Stimulated activated CD8-positive, alpha-beta memory T cell treated with anti-CD3 and anti-CD28 coated beads, Interleukin-2, amount 100 ng/mL, for 48 hours (primary cell): ENCODE measurements at places on chromosomes 7 and 10.

DNA sequence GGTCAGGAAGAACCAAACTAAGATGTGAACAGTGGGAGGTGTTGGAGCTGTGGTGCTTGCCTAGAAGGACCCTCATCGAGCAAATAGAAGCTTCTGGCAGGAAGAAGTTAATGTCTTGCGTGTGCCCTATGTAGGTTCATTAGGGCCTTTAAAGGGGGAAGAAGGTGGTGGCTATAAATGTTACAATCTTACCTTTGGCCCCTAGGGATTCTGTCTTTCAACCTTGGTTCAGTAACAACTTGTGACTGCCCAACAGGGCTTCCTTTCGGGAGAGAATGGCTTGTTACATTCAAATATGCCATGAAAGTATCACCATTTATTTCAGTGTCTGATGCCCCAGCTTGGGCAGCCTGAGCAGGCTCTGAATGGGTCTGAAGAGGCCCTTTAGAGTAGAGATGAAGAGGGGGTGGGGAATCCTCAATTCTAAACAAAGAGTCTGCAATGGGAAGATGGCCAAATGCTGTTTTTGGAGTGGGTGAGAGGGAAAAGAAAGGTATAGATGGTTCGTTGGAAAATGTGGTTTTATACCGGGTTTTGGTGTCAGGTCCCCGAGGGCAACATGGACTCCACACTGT is 108.0 kb downstream of the TCF7L2 start:
- DNase-seq = no peak

GRCh38 chr7:27031289-27032172 is 64.3 kb downstream of the HOXA1 start:
- no peak for DNase-seq

GRCh38 chr10:56319386-56319785 is 41.7 kb downstream of the ZWINT start:
- DNase-seq = no peak

- no peak for DNase-seq
These were observed 10.6 kb downstream of the GPR146 start for GRCh38 chr7:1054861-1055450.

DNA sequence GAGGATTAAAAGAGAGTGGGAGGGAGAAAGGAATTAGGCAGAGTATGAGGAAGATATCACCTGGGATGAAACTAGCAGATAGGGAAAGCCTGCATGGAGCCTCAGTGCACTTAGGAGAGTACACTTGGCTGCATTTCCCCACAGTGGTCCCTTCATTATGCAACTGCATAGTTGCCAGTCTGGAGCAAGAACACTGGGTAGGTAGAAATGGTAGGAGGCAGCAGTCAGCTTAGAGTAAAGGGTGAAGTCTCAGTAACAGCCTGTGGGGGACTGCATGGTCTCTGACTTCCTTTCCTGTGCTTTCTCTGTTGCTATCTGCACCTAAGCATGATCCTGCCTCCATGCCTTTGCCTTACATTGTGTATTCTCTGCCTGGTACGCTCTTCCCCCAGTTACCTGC is 14.0 kb upstream of the PCGF5 start:
- DNase-seq = no peak

- no peak for DNase-seq
These were observed 42.4 kb downstream of the PLCE1 start for GRCh38 chr10:94035982-94036765.

DNA sequence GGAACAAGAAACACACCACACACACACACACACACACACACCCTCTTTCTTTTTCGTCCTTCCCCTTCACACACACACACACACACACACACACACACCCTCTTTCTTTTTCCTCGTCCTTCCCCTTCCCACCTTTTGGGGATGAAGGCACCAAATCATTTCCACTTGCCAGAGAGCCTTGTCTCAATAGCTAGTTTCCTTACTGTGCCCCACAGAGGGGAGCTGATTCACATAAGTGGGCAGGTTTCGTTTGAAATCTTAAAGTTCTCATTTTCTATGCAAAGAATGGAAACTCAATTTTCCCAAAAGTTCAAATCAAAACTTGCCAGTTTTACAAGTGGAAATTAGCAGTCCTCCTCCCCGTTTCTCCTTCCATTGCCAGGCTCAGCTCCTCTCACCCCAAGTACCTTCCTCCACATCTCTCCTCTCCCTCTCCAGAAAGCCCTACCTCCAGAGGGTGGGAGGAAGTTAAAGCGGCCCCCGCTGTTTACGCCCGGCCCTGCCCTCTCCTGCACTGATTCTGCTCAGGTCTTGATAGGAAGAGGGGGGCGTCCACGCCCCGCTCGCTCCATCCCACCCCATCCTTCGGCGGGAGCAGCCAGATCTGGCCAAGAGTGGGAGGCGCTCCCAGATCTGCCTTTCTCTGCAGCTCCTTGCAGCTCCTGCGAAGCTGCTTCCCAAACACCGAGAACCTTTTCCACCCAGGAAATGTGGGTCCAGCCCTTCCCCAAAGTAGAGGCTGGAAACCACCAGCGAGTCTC is 1.3 kb downstream of the CTTNBP2 start:
- DNase-seq = no peak
